ENCODE measurements at places on chromosomes 2 and 18.

DNA sequence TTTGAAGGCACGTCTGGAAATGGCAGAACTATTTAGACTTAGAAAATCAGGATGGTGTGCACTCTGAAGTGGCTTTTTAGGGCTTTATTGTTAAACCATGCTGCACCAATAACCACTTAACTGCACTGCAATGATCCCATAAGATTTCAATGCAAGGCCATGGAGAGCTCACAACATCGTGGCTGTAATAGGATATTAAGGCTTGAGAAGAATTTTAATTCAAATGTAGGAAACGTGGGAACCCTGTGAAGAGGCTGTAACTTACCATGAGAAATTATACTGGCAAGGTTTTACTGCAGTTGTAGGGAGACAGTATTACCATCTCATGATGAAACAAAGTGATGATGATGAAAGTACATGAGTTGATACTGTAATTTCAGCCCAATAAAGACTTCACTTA, 242.5 kb downstream of the AFF3 start:
- DNase-seq: no peak

GRCh38 chr2:231714639-231715498, 6.5 kb downstream of the PTMA start:
- DNase-seq: peak; percentile 48

DNA sequence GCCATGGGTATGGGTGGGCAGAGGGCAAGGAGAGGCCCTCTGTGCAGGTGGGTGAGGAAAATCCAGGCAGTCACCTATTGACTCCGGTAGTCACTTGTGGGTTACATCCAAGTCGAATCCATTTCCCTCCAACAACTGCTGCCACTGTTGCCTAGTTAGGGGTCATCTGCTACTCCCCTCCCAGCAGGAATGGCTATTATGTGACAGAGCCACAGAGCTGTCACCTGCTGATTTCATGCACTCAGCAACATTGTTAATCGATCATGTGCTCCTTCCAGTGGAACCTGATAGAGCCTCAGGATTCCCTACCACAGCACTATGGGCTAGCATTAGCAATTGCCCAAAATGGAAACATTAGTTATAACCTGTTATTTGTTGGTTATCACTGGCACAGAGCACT, 31.4 kb downstream of the POLR1A start:
- no peak for DNase-seq

DNA sequence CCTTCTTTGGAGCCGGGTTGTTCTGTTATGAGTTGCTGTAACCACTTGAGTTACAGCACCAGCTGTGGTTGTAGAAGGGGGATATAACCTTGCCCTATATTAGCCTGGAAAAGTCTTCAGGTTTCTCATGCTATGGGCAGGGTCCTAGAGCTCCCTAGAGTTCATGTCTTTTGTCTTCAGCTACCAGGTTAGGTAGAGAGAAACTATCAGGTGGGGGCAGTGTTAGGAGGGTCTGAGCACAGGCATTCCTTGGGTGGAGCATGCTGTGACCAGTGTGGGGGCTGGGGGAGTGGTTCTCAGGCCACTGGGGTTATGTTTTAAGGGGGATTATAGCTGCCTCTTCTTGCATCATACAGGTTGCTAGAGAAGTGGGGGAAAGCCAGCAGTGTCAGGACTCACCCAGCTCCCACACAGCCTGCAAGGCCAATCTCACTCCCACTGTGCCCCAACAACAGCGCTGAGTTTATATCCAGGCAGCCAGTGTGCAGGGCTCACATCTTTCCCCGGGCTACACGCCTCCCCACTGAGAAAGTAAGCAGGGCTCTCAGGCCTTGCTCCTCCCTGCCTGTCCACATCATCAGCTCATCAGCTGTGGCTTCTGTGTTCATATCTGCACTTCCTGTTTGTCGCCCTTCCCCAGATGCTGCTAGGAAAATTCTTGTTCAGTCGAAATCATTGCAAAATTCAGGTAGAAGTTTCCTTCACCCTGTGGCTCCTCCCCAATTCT, 133.8 kb upstream of the NRXN1 start:
- no peak for DNase-seq

GRCh38 chr2:117126656-117127055, 687.8 kb upstream of the DDX18 start:
- no peak for DNase-seq

DNA sequence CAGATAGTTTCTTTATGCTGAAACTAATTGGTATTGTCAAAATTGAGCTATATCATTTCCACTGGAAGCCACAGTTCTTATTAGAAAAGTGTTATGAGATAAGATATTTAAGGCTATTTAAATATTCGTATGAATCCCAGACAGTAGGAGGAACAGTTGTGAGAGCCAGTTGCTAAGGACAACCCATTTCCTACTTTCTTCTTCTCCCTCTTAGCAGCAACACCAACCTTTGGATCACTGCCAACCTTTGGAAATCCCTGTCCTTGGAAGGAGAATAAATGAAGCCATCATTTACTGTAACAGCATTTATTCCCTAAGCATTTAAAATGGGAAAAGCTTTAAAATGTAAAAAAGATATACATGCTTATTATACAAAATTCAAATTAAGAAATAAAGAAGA, 85.8 kb downstream of the PLCL1 start:
- no peak for DNase-seq

GRCh38 chr2:186599186-186599778, 9.4 kb downstream of the ITGAV start:
- no peak for DNase-seq

DNA sequence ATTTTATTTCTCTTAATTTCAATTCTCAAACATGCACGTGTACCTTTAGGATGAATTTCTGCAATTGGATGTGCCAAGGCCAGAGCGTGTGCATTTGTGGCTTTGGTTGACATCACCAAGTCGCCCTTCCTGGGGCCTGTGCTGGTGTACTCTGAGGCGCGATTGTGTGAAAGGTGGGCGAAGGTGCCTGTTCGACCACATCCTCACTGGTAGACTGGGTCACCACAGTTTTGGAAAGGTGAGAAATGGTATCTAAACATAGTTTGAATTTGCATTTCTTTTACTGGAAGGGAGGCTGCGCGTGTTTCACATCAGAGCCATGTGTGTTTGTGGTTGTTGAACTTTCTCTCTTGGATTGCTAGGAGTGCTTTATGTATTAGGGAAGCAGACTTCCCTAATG, 89.8 kb downstream of the LDLRAD4 start:
- DNase-seq: no peak

GRCh38 chr2:5911718-5912117, 219.5 kb downstream of the SOX11 start:
- no peak for DNase-seq

DNA sequence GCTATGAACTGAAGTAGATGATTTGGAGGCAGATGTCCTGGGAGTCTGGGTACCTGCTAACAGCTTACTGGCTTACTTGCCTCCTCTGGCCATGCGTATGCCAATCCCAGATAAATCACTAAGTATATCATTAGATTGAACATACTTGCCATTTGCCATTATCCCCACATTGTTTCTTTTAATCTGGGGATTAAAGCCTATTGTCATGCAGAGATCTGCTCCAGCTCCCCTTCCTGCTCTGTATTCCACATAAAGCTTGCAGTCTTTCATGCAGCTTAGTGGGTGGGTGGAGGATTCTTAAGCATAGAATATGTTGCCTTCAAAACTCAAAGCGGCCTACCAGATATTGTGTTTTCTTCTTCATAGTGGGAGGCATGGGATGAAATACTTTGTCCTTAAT, 311.8 kb upstream of the MMADHC start:
- DNase-seq: no peak

- peak; percentile 52 for DNase-seq
Observed at GRCh38 chr2:240567872-240568677, at the start of gene RNPEPL1. TSS of gene RNPEPL1 (plus strand) at chr2:240568484. CDS start at chr2:240568587, 103 bp downstream.

- no peak for DNase-seq
Observed at GRCh38 chr18:9826685-9827084, 59.1 kb upstream of the TXNDC2 start.

DNA sequence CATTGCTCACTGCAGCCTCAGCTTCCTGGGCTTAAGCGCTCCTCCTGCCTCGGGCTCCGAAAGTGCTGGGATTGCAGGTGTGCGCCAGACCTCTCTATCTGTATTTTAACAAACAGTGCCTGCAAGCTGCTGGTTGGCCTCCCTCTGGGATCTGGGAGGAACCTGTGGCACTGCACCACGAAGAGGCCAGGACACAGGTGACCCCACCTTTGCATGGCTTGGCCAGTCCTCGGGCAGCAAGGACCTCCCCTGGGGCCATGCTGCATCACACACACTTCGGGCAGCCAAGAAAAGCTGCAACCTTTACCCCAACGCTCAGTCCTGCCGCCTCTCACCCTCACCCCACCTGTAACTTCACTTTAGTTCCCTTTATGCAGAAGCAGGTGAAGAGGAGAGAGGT, 70.0 kb downstream of the PXDN start:
- DNase-seq: no peak

DNA sequence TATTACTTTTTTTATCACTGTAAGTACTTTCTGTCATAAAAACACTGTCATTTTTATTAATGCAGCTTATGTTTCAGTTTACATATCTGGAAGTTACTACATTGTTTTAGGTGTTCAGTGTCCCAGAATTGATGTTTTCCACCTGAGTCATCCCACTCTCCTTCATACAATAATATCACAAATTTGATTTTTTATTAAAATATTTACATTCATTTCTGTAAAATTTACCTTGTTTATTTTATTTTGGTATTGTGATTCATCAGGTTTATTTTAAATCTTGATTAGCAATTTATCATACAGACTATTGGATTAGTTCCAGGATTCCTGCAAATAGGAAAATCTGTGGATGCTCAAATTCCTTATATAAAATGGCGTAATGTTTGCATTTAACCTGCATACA, 1662.9 kb downstream of the SUCLG1 start:
- no peak for DNase-seq

GRCh38 chr2:10141736-10142639, 19.4 kb downstream of the RRM2 start:
- DNase-seq: no peak

DNA sequence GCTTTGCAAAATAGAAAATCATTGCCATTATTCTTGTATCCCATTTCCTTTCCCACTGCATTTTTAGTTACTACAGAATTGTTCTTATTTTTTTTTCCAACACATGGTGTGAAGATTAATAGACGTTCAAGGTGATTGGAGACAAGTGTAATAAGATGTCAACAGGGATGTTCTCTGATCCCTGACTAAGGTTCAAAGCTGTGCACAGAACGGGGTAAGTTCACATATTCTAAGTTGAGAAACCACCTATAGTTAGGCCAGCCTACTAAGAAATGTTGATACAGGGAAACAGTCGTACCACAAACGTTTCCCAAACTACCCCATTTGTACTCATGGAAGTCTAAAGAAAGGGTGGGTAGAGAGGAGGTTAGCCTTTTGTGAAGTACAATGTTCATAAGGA, 6.4 kb upstream of the TMEM17 start:
- DNase-seq: no peak

DNA sequence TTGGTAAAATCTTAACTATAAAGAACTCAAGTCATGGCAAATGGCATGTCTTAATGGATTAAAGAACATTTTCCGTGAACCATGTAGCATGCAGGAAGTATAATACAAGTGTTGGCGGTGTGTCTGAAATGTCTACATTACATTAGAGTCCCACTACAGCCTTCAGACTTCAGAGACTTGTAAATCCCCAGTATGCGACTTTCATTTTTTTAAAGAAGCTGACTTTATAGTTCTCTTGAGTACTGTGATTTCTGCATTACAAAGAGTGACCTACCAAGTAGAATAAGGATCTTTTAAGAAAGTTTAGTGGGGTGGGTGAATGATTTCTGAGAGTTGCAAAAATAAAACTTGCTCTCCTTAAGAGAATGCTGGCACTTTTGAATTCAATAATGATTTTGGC, 140.7 kb upstream of the FN1 start:
- no peak for DNase-seq

GRCh38 chr2:96762529-96763311, 2.0 kb downstream of the CNNM4 start:
- no peak for DNase-seq

DNA sequence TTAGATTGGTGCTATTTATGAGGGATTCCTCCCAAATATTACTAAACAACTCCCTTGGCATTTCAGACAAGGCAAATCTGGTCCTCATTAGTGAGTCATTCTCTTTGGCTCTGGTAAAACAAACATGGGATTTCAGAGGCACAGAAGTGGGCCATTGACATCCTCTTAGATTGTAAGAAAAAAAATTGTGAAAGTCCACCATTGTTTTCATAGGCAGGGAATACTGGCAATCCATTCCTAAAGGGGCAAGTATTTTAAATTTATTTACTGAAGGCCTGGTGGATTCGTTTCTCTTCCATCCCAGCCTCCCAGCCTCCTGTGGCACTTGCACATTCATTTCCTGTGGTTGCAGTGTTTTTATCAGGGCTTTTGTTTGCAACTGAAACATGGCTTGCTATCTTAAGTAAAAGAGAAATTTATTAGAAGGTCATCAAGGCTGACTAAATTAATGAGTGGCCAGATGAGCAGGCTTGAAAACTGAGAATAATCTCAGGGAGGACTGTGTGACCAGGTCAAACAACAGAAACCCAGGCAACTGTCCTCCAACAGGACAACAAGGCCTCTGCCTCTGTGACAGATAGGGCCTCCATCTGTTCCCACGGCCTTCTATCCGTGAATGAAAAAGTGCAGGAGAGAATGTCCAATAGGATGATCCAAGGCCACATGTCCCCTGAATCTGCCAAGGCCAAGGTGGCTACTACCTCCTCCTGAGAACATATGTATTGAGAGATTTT, 23.1 kb upstream of the TNFAIP6 start:
- peak; percentile 87 for DNase-seq

- no peak for DNase-seq
Observed at GRCh38 chr2:20113986-20114938, 62.8 kb upstream of the LAPTM4A start.

DNA sequence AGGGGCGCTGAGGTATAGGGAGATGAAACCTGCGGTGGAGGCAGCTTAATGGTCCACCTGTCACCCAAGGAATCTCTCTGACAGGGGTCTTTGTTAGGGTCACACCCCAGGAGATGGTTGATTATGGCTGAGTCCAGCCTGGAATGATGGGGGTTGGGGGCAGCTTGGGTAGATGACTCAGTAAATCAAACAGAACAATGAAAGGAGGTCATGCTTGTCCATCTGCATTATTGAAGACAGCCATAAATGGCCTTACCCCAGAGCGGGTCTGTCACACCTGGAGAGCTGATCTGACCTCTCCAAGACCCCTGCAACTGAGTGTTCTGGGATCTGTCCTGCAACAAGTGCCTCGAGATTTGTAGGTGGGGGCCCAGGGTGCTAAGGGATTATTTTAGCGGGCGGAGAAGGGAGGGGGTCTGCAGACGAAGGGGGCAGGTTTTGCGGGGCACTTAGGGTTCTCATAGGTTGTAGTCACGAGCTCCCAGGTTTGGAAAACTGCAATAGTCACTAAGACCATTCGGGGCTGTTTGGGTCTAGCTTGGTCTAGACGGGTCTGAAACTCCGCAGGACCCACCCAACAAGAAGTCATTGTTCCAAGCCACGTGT, 771 bp upstream of the IGFBP2 start:
- DNase-seq: no peak

DNA sequence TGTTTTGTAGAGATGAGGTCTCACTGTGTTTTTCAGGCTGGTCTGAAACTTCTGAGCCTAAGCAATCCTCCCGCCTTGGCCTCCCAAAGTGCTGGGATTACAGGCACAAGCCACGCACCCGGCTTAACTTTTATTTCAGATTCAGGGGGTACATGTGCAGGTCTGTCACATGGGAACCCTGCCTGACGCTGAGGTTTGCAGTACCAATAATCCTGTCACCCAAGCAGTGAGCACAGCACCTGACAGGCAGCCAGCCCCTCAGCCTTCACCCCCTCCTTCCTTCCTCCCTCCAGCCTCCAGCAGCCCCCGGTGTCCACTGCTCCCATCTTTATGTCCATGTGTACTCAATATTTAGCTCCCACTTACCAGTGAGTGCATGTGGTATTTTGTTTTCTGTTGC, 46.0 kb upstream of the RPL31 start:
- no peak for DNase-seq

Measured in AG08395 (cell line).